Activated CD4-positive, alpha-beta T cell treated with anti-CD3 and anti-CD28 coated beads, Interleukin-2, Interleukin-4, amounts not matched to agents 100 ng/mL and 50 ng/mL, durations not matched to agents 16 hours and 8 hours (primary cell): ENCODE measurements at places on chromosomes 7 and 10.

GRCh38 chr7:74061840-74062539 lies 21.6 kb upstream of the LIMK1 start:
- DNase-seq: peak; percentile 74

DNA sequence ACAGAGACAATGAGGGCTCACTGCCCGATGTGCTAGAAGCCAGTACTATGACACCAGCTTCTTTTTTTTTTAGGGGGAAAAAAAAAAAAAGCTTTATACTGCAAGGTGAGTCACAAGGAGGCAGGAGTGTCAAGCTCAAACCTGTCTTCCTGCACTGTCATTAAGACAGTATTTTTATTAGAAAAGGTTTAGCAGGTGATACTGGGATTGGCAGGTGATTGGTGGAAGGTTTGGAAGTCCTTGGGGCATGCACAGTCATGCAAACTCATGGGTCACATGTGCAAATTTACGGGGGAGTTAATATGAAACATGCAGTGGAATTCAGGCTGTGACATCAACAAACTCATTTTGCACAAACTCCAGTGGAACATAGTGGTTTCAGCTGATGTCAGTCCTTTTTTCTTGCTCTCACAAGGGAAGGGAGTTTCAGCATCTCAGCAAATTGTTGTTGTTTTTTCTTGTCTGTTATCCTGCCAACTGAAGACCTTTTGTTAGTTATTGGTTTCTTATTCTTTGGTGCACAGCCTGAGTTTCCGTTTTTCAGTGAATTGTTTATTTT lies 530.6 kb downstream of the ANKRD7 start:
- no peak for DNase-seq

DNA sequence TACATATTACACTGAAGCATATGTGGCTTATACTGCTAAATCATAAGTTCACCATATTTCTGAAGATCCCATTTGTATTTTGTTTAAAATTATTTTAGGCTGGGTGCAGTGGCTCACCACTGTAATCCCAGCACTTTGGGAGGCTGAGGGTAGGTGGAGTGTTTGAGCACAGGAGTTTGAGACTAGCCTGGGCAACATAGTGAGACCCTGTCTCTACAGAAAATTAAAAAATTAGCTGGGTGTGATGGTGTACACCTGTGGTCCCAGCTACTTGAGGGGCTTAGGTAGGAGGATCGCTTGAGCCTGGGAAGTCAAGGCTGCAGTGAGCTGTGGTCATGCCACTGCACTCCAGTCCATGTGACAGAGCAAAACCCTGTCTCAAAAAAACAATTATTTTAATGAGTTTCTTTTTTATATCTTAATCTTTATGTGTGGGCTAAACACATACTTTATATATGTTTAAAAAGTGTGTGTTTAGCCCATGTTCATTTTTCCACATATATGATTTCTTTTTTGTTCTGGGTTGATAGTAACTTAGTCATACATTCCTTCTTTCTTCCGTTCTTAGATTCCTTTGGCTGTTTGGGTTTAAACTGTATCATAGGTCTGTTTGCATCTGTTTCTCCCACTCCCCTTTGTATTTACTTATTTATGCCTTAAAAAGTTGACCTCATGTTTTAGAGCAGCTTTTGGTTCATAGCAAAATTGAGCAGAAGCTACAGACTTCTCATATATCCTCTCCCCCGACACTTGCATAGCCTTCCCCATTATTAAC lies 33.5 kb downstream of the RSBN1L start:
- DNase-seq: no peak

DNA sequence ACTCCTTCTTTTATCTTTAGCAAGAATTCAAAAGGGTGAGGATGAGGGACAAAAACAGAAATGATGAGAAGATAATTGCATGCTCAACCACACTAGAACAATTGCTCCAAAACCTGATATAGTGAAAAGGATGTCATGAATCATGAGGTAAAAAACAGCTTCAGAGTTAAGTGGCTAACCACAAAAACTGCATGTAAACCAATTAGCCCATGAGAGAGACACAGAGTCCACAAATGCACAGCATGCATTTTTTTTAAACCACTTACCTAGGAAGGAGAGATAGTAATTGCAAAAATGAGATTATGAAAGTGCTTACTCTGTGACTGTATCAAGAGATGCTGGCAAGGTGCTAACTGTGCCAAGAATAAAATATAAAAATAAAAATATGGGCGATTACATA lies 132.9 kb downstream of the MBL2 start:
- no peak for DNase-seq
